ENCODE measurements at places on chromosomes 4 and X.

GRCh38 chr4:15809058-15809457 lies 30.9 kb downstream of the CD38 start:
- DNase-seq, result no peak

- no peak for DNase-seq
Measured at GRCh38 chrX:12234534-12235329, 96.5 kb downstream of the FRMPD4 start.

DNA sequence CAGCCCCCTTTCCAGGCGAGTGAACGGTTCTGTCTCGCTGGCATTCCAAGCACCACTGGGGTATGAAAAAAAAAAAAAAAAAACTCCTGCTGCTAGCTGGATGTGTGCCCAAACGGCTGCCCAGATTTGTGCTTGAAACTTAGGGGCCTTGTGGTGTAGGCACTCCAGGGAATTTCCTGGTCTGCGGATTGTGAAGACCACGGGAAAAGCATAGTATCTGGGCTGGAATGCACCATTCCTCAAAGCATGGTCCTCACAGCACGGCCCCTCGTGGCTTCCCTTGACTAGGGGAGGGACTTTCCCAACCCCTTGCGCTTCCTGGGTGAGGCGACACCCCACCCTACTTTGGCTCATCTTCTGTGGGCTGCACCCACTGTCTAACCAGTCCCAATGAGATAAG lies 516.8 kb upstream of the FAM241A start:
- no peak for DNase-seq

GRCh38 chr4:22217480-22217879 lies 268.9 kb upstream of the KCNIP4 start:
- DNase-seq, result no peak

- DNase-seq, result no peak
Measured at GRCh38 chr4:37780444-37781130, 45.9 kb upstream of the PGM2 start.

DNA sequence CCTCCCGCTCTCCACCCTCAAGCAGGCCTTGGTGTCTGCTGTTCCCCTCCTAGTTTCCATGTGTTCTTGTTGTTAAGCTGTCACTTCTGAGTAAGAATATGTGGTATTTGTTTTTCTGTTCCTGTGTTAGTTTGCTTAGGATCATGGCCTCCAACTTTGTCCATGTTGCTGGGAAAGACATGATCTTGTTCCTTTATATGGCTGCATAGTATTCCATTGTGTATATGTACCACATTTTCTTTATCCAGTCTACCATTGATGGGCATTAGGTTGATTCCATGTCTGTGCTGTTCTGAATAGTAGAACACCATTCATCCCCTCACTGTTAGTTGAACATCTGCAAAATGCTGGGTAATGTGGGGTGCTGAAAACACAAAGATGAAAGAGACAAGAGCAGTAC lies 222.9 kb downstream of the PALLD start:
- no peak for DNase-seq

DNA sequence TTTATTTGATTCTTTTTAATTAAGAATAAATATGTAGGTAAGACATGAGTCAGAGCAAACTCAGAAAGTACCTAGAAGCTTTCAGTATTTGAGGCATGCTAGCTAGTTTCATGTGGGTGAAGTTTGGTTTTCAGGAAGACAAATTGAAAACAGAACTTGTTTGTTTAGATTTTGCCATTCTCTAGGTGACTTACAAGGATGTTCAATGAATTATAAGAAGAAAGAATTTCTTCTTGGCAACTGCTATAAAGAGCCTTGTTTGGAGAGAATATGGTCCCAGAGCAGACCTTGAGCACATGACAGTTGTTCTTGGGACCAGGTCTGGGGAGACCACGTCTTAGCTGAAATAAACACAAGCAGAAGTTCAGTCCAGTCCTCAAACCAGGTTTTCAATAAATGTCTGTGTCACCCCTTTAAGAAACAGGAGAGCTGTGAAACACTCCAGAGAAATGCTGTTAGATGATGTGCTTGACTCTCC lies 38.0 kb upstream of the IL21 start:
- DNase-seq, result no peak

- DNase-seq, result no peak
Measured at GRCh38 chr4:48588230-48589097, 98.4 kb downstream of the ZAR1 start.

DNA sequence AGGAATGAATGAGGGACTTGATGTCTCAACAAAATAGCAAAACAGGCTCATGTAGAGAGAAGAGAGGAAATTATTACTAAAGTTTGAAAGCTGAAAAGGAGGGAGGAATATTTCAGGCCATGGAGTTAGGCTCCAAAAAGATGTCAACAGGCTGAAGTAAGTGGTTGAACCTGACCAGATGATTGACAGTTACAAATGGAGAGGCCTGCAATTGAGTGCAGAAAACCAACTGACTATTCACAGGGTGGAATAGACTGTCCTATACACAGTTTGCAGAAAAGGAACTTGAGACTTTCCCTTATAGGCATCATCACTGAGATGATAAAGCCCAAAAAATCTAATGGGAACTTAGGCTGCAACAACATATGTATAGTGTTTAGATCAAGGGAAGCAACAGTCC lies 233.3 kb downstream of the AR start:
- no peak for DNase-seq

DNA sequence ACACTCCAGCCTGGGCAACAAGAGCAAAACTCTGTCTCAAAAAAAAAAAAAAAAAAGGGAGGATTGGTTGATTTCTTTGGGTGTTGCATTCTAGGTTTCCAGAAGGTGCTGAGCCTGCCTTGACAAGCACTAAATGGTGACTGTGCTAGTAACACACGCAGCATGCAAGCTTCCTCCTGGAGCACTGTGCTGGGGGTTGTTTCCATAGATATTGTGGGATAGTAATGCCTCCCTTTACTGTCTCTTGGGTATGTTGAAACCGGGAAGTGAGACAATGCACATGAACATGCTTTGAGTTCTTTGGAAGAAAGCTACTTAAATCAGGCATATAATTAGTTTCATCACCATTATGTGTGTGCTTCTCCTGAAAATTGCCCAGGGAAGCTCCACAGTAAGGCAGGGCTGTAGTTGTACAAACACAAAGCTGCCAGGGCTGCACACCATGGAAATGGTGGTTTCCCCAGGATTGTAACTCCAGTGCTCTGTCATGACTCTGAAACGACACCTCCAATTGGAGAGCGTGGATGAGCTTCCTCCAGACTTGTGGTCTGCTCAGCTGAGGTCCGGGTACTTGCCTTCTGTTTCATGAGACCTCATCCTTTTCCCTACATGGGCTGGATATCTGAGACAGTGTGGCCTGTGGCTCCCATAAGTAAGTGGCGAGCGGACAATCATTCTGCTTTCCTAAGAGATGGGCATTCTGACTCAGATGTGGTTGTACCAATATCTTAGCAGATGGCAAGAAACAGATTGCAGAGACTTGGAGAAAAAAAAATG lies 31.5 kb upstream of the STOX2 start:
- no peak for DNase-seq

DNA sequence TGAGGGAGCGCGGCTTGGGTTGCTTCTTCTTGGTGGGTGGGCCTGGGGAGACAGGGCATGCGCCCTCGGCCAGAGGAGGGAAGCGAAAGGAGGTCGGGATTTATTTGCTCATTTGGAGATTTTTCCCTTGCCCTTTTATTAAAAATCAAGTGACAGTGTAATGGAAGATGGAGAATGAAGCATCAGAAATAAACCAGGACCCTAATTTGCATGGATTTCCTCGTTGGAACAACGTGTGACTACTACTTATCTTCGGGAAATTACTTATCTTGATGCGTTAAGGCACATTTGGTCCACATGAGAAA lies 709 bp upstream of the CLOCK start:
- DNase-seq, result no peak

DNA sequence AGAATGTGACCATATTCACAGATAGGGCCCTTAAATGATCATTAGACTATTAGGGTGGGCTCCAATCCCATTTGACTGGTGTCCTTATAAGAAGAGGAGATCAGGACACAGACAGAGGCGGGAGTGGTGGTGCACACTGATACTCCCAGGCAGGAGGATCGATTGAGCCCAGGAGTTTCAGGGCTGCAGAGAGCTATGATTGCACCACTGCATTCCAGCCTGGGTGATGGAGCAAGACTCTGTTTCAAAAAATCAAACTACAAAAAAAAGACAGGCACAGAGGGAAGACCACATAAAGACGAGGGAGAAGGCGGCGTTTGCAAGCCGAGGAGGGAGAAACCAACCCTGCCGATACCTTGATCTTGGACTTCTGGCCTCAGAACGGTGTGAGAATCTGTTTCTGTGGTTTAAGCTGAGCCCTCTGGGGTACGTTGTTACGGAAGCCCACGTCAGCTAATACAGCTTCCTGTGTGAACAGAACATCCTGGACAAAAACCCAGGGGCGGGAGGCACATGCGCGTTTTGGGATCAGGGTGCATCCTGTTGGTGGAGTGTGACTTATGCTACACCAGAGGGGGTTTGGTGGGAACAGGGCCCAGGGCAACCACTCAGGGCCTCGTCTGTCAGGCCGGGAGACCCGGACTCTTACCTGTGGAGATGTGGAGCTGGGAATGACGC lies 211.8 kb upstream of the PSAPL1 start:
- DNase-seq, result no peak
